NCI-H446 treated with DMSO at 0.1 percent for 48 hours (cell line): ENCODE measurements at places on chromosomes 4 and X.
A peak's percentile ranks its signal among the peaks of the same experiment; 100 is the strongest.

DNA sequence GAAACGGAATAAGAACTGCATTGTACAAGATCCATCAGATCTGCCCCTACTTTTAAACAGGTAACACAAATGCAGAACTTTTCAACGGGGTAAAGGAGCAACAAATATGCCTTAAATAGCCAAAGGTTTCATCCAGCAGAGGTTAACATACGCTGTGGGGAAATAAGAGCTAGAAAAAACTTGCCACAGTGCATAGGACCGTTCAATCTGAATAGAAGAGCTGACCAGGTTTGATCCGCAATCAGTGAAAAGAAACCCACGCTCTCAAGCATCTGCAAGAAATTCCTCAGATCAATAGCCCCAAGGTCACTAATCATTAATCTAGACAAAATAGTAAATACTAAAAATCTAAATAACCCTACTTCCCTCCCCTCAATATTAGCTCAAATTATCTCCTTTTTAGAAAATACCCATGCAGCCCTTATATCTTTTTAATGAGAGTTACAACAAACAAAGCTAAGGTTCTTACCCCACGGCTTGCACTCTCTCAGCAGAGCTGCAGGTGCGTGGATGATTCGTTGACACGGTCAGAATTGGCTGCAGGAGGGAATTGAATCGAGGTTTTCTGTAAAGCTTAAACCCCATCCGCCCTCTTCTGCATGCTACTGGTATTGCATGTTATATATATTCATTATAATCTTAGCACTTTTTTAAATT lies at the start of gene TLR10:
Gene TLR10, minus strand, starts transcription at position 539 of the 657 bp plus-strand sequence. CDS start 7,400 bp downstream, outside the sequence.
- DNase-seq, result no peak

DNA sequence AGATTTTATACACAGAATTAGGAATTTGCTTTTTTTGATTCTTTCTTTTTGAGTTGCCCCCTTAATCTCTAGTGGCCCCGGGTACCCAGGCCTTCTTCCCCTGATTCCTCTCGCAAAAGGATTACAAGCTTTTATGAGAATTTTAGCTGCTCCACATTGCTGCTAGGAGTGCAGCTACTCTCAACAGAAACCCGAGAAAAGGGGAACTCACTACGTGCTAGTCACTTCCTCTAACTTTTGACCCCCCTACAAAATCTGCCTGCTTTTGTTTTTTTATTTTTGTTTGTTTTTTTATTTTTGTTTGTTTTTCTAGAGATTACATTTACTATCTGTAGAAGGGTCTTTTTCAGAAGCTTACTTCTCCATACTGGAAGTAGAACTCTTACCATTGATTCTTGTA lies 64.1 kb downstream of the ZNF81 start:
- DNase-seq, result no peak

GRCh38 chrX:14697451-14697850 lies 168.1 kb downstream of the GLRA2 start:
- DNase-seq, result no peak

- DNase-seq, result no peak
These were observed 85.2 kb upstream of the STS start for GRCh38 chrX:7062276-7062675.

- DNase-seq, result no peak
These were observed 24.9 kb upstream of the RNF150 start for GRCh38 chr4:141158219-141158618.

- no peak for DNase-seq
These were observed 15.0 kb upstream of the AKAP17A start for GRCh38 chrX:1576201-1576992.

DNA sequence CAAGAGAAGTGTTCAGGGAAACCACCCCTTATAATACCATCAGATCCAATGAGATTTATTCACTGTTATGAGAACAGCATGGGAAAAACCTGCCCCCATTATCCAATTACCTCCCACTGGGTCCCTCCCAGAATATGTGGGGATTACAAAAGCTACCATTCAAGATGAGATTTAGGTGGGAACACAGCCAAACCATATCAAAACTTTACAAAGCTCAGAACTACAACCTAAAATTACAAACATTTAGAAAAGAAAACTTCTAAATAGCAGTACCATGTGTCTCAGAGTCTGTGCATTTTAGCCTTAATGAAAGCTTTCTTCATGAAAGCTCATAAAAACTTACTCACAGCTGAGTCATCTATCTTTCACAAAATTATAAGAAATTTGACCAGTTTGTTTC lies 1442.8 kb upstream of the PCDH7 start:
- no peak for DNase-seq

- no peak for DNase-seq
These were observed 5.7 kb downstream of the SPON2 start for GRCh38 chr4:1166509-1167243.

DNA sequence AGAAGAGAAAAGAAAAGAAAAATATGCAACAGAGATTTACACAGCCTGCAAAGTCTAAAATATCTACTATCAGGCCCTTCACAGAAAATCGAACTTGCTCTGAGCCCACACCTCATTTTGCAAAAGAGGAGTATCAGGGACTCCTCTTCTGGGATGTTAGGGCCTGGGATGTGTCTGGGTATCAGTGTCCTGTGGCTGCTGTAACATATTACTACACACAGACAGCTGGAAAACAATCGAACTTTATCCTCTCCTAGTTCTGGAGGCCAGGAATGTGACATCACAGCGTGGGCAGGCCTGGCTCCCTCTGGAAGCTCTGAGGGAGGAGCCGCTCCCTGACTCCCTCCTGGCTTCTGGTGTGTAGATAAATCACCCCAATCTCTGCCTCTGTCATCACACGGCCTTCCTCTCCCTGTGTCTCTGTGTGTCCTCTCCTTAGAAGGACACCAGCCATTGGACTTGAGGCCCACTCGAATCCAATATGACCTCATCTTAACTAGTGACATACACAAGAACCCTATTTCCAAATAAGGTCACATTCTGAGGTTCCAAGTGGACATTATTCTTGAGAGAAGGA lies 52.9 kb downstream of the PPP2R2C start:
- DNase-seq, result no peak

DNA sequence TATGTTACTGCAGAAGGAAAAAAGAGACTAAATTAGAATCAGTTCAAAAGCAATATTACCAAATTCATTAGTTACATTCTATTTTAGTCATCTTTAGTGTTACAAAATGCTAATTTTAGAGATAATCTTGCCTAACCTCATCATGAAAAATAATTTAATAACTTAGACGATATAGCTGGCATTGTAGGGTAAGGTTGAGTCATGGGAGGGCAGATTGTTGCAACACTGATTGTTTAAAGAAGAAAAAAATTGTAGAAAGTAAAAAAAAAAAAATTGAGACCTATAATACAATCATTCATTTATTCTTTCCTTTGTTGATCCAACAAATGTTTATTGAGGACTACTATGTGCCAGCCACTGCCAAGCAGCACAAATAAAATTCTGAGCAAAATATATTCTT lies 330.9 kb downstream of the GBA3 start:
- no peak for DNase-seq

GRCh38 chr4:7786040-7786439 lies 153.6 kb downstream of the AFAP1 start:
- DNase-seq, result no peak

- DNase-seq, result no peak
These were observed 51.2 kb downstream of the TBC1D9 start for GRCh38 chr4:140704964-140705363.

GRCh38 chr4:151564321-151564720 lies 155.3 kb downstream of the FHIP1A start:
- no peak for DNase-seq

GRCh38 chrX:44303119-44303518 lies 40.4 kb downstream of the EFHC2 start:
- DNase-seq, result no peak

- DNase-seq, result no peak
These were observed 29.6 kb downstream of the AREG start for GRCh38 chr4:74474345-74475090.

- DNase-seq, result no peak
These were observed 61.1 kb downstream of the FAM13A start for GRCh38 chr4:88995874-88996273.

- no peak for DNase-seq
These were observed 20.9 kb upstream of the S100G start for GRCh38 chrX:16628946-16629595.

- no peak for DNase-seq
These were observed 64.5 kb upstream of the WDR1 start for GRCh38 chr4:10180927-10181744.

DNA sequence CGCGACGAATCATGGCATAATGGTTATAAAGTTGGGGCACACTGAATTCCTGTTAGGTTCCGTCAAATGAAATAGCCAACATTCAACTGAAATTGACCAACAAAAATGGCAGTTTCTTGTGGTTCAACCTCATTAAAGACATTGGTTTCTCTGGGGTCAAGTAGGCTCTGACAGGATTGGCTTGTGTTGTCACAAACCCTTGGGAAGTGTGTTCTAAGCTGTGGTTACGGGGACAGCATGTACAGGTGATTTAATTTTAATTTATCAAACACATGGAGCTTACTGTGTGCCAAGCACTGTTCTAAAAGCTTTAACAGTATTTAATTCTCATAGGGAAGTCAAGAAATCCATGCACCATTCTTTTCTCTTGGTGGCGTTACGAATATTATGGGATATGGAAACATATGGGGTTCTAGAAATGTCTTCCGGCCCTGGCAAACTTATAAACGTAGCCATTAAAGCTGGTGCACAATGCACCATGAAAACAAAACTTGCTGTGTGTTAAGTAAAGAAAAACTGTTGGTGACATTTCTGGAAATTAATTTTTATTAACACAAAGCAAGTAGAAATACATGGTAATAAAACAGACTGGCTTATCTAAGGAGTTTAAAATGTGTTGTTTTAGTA lies 891 bp downstream of the XK start:
- peak; percentile 33 for DNase-seq

DNA sequence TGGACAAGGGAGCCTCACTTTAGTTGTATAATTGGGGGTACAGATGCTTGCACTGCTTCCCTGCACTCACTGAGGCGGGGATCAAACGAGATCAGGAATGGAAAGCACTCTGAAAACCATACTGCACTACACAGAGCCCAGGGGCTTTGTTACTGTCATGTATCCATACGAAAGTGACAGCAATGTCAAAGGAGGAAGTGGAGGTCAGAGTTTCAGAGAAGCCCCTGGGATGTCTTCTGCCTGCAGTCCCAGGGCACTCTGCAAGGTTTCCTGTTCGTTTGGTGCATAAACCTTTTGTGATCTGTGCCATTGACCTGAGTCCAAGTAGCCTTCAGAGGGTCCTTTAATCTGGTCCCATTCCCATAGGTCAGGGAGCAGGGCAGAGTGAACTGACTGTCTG lies 31.2 kb downstream of the RNF175 start:
- no peak for DNase-seq

DNA sequence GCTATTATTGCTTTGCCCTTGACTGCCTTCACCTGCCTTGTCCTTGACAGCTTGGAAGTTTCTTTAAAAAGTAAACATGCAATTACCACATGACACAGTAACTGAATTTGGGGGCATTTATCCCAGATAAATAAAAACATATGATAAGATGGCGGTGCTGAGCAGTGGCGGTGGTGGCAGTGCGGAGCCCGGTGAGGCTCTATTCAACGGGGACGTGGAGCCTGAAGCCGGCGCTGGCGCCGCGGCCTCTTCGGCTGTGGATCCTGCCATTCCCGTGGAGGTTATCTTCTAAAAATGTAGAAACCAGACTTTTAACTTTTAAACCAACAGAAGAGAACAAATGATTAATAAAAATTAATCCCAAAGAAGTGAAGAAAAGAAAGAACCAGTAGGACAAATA lies 59.7 kb upstream of the ZDHHC15 start:
- no peak for DNase-seq

DNA sequence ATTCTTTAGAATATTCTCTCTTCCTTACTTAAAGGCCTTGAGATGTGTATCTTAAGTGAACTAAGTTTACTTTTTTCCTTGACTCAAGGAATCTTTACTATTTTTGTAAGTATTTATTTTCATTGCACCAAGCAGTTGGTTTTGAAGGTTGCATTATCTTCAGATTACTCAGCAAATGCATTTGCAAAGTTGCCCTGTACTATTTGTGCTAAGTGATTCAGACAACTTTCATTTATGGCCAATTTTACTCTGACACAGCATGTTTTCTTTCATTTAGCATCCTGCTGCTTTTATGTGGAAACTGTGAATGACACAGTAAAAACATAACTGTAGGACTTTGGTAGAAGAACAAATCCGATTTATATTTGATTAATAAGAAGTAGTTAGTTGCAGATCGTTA lies 191.0 kb downstream of the CCSER1 start:
- no peak for DNase-seq

DNA sequence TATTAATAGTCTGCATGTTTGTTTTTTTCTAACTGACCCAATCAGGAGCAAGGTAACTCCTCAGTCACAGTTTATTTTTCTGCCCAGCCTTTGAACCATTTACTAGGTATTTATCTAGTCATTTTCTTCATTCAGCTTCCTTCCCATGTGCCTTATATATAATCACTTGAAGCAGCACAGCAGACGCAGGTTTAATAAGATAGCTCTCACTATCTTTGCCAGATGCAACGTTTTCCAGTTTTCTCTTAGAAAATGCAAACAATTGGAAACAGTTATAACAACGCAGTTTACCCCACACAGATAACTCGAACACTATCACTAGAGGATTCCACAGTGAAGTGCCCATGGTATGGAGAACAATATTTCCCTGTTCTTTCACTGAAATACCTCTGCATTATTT lies 56.4 kb upstream of the NFKB1 start:
- no peak for DNase-seq

DNA sequence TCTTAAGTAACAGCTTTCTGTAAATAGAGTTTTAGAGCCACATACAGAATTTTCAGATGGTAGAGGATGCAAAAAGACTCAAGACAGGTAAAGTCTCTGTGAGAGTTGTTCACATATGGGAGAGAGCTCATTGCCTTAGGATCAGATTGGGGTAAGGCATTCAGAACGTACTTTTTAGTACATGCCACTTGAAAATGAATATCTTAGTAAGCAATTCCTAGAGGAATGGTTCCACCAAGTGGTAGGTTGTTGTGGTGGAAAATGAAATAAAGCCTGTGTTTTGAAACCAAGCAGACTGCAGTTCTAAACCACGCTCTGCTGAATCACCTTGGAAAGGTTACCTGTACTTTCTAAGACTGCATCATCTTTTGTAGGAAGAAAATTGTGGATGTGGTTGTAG lies 547.0 kb upstream of the LCORL start:
- DNase-seq, result no peak

DNA sequence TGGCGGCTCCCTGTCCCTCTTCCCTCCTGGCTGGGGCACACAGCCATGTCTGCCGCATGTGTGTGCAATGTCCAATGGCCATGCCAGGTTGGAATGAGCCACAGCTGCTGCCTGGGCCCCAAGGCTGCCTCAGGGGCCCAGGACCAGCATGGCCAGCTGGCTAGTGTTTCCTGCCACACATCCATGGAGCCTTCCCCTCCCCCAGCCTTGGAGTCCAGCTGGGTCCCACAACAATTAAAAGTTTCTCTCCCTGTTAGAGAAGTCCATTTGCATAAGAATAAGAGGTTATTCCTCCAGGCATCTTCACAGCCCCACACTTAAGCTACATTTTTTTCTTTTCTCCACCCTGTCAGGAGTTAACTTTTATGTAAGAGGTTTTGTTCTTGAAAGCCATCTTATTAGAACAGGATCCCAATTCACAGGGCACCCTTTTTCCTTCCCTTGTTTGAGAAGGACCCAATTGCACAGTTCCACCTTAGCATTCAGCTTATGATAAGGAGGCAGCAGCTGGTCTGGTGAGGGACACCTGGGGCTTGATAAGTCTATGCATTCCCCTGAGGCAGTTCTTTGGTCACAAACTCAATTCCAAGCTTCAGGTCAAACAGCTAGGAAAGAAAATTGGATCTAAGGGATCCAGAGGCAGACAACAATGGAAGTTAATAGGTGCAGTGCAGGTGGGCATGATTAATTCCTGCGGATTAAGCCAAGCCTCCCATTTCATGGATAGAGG lies 963.3 kb upstream of the GRIA3 start:
- no peak for DNase-seq
